Mammary epithelial cell (primary cell): ENCODE measurements at places on chromosomes 7 and 10.

DNA sequence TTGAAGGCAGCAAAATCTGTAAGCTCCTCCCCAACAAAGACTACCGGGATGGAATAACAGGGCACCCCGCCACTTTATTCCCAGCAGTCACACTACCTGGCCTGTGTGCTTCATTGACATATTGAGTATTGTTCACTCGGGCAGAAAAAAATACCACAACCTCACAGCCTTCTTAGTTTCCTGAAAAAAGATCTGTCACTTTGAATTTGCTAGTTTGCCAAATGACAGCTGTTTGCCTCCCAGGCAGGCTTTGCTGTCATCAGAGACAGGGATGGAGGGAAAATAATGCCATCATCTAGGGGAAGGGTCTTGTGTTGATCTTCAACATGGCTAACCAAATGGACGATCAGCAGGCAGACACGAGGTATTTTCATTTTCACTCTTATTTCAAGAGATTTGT is 26.9 kb downstream of the BMPER start:
- DNase-seq: no peak

- DNase-seq: no peak
Measured at GRCh38 chr7:129780974-129781927, 169.7 kb downstream of the NRF1 start.

- no peak for DNase-seq
Measured at GRCh38 chr7:44105832-44106231, 1.7 kb downstream of the AEBP1 start.

GRCh38 chr7:112083776-112084355 is 122.3 kb downstream of the DOCK4 start:
- DNase-seq: no peak

- DNase-seq: peak; percentile 33
Measured at GRCh38 chr10:78416031-78417011, 382.7 kb downstream of the RPS24 start.

DNA sequence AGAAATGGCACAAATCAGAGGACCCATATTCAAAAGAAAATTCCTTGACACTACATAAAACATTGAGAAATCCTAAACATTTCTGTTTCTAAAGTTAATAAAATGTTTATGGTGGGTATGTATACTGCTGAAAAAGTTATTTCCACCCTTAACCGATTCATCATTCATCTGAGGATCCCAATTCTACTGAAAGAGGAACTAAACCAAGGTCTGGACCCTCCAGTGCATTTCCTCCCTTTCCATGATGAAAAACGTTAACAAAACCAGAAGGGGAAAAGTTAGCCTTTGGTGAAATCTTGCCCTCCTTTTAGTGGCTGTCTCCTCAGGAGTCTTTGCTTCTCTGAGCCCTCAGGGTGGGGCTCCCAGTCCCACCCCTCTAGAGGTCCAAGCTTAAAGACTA is 144.5 kb upstream of the ASAH2 start:
- DNase-seq: no peak

DNA sequence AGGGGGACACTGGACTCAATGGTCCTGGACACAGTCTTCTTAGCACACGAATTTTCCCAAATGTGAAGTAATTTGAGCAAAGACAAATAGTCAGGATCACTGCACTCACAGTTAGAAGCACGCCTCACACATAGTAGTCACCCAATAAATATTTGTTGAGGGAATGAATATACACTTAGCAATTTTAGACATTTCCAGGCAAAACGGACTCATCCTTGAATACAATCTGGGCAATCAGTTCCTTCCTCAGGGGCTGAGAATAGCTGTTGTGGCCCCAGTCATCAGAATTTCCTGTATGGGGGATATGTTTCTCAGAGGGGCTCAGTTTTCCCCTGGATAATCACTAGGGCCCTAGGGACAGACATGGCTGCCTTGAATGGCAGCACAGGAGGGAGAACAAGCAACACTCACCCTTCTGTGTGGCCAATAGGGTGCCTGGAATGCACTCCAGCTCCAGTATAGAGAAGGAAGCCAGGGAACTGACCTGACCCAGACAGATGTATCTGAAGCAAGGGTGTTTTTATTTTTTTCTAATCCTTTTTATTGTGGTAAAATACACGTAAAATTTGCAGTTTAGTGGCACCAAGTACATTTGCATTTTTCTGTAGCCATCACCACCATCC is 282.7 kb upstream of the ZNF32 start:
- peak; percentile 3 for DNase-seq

GRCh38 chr7:117942780-117943179 is 69.5 kb upstream of the CTTNBP2 start:
- no peak for DNase-seq

- no peak for DNase-seq
Measured at GRCh38 chr7:51471981-51472296, 155.3 kb upstream of the COBL start.

GRCh38 chr7:47258798-47259197 is 323.1 kb downstream of the TNS3 start:
- peak; percentile 12 for DNase-seq

DNA sequence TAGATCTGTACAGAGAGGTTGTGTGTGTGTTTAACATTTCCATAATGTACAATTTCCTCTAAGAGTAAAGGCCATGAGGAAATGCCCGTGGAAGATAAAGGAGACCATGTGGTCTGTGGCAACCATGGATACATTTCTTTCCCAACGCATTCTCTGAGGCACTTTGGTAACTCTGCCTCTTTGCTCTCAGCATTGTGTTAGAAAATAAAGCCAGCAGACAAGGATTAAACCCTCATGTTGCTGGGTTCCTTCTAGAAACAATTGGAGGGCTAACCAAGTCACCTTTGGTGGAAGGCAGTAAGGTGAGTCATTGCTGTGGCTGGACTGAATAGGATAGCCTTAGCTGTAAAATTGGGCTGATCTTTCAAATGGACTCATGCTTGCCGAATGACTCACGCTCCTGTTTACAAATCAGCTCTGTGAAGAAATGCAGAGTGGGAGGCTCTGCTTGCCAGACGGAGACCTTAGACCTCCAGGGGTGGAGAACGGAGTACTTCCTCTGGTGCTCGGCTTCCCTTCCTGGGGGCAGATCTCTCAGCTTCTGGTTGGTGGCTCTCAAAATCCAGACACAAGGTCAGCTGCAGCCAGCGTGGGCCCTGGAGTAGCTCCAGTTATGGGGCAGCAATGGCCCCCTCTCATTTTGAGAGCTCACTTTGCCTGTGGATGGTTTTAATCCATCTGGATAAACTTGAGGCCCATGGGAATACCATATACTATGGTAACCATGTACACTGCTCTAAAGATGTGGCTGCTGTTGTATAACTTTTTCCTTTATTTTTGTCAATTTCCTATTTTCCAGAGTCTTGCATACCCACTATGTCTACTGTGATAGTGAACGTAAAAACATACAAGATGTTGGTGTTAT is 137.3 kb downstream of the TCF7L2 start:
- peak; percentile 97 for DNase-seq

DNA sequence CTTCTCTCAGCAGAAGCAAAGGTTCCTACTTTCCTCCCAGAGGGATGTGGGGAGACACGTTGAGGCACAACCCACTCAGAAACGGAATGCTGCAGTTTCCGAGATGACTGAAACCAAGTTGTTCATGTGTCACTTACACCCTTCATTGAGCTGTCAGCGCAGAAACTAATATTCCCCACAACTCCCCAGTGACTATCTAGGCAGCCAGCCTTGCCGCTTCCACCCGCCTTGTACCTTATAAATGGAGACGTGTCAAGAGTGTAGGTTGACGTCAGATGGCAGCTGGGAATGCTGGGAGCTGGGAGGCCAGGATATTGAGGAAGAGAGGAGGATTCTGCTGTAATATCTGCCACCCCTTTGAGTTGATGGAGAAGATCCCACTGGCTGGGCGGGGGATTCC is 15.1 kb downstream of the GPR26 start:
- DNase-seq: no peak

GRCh38 chr7:114422507-114423501 is 8.2 kb downstream of the FOXP2 start:
- DNase-seq: no peak

DNA sequence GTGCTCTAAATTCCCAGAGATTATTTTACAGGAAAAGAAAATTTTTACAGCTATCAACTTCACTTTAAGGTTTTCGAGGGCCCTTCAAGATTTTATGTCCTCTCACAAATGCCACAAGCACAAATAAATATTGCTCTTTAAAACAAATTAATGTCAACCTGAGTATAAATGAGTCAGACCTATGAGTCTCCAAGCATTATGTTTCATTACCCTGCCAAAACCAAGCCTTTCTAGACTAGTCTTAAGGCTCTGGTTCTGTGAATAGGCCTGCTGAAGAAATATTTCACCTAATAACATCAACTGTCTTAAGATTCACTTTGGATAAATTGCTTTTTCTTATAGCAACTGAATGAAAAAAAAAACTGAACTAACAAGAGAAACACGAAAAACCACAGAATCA is 153.0 kb downstream of the PDE1C start:
- no peak for DNase-seq

GRCh38 chr10:89793649-89794254 is 92.4 kb downstream of the KIF20B start:
- peak; percentile 59 for DNase-seq

DNA sequence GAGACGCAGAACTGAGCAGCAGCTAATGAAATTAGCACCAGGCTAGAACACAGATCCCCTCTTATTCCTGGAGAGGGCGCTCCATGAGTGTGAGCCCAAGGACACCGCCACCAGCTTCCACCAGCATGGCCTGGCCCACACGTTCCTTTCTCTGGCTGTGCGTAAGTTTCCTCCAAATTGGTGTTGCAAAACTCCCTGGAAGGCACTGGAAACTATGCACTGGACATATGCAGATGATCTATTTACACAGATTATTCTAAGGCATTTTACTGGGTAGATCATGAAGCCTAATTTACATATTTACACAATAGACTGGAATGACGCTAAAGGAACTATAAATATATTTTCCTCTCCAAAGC is 455.6 kb upstream of the FOXK1 start:
- no peak for DNase-seq

DNA sequence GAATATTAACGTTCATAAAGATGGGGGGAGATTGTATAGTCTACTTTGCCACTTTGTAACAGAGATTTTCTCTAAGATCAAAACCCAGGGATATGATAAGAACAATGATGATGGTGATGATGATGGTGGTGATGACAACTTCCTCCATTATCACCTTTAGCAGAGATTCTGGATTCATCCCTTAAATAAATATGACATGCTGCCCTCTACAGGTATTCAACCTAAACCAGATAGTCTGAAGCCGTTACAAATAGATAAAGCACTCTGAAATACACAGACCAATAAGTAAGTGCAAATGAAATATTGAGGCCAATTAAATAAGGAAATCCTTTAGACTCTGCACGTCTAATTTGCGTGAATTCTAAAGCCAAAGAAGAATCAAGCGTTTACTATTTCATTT is 211.5 kb downstream of the CREB5 start:
- DNase-seq: peak; percentile 23

DNA sequence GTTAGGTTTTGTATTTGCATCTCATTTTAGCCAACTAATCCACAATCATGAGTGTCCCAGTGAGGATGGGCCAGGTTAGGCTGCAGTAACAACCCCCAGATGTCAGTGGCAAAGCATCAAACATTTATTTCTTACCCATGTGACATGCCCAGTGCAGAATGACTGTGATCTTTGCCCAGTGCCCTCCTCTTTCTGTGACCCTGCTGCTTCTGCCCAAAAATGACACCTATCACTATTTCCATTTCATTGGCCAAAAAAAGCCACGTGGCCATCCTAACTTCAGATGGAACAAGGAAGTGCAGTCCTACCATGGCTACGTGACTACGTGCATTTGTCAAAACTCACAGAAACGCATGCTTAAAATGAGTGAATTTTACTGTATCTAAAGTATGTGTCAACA is 109.2 kb upstream of the PRR15 start:
- DNase-seq: no peak

- no peak for DNase-seq
Measured at GRCh38 chr7:27634671-27635493, 27.8 kb downstream of the HIBADH start.

DNA sequence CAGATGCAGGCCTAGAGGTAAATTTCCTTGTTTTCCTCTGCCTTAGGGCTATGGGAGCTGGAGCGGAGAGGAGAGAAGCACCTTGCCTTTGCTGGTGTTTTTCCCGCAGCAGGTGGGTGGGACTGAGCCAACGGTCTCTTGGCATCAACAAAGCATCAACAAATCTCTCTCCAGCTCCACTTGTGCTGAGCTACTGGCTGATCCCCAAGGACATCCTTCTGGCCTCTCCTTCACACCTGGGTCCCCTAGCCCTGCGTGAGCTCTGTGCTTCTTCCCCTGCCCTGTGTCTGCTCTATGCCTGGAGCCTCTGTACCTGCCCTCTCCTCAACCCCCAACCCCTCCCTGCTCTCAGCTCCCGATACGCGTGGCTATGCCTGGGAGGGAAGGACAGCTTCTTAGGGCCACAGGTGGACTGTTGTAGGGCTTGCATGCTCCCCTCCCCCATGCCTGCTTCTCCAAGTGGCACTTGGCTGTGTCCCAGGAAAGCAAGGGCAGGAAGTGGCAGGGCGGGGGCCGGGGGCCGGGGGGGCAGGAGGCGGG is 3.2 kb upstream of the CLDN4 start:
- peak; percentile 70 for DNase-seq

DNA sequence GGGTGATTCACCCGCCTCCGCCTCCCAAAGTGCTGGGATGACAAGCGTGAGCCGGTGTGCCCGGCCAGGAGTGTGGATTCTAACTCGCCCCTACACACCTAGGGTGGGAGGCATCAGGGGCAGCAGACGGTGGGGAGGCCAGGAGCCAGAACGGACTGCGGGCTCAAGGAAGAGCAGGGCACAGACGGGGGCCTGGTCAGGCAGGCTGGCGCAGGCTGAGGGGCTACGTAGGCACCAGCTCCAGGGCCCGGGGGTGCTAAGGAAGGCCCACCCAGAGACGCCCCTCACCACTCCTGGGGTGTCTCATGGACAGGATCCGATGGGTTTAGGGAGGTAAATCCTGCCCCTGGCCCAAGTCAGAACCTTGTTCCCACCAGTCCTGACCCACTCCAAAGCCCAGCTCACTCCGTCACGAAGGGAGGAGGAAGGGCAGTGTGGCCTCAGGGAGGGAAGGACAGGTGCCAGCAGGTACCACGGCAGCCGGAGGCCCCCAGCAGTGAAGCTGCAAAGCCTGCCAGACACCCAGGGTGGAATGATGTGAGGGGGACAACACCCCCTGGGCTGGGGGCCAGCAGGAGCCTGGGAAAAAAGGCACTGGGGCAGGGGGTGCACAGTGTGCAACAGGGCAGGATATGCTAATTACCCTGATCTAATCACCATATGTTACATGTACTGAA is 251.4 kb downstream of the MAD1L1 start:
- DNase-seq: no peak

GRCh38 chr10:110881247-110881646 is 9.5 kb downstream of the PDCD4 start:
- no peak for DNase-seq

- DNase-seq: peak; percentile 77
Measured at GRCh38 chr10:75430000-75430763, 1.2 kb upstream of the LRMDA start.

GRCh38 chr7:158911145-158911544 is 54.8 kb downstream of the DYNC2I1 start:
- no peak for DNase-seq

- DNase-seq: no peak
Measured at GRCh38 chr7:107934991-107935770, 44.2 kb downstream of the DLD start.

GRCh38 chr10:111370101-111370500 is 293.3 kb downstream of the ADRA2A start:
- no peak for DNase-seq
